ENCODE measurements at places on chromosomes 3 and 15. TPM values are rescaled to one million over a fixed set of nuclear protein-coding genes. Genes with fewer than 3 reads are reported as not detected.

GRCh38 chr3:30131191-30131590, 475.2 kb upstream of the TGFBR2 start:
- no peaks in the 10 kb centered on the region for H3K4me1 ChIP-seq
- no peaks in the 10 kb centered on the region for H3K27me3 ChIP-seq
- no peaks in the 10 kb centered on the region for H3K36me3 ChIP-seq
- H3K27ac ChIP-seq: no peak overlapping the region

GRCh38 chr3:150567328-150567727, 20.7 kb downstream of the EIF2A start:
- no peak overlapping the region for H3K27ac ChIP-seq
- H3K27me3 ChIP-seq: no peaks in the 10 kb centered on the region
- peaks cover 24% of the 10 kb centered on the region for H3K36me3 ChIP-seq
- no peak for DNase-seq

DNA sequence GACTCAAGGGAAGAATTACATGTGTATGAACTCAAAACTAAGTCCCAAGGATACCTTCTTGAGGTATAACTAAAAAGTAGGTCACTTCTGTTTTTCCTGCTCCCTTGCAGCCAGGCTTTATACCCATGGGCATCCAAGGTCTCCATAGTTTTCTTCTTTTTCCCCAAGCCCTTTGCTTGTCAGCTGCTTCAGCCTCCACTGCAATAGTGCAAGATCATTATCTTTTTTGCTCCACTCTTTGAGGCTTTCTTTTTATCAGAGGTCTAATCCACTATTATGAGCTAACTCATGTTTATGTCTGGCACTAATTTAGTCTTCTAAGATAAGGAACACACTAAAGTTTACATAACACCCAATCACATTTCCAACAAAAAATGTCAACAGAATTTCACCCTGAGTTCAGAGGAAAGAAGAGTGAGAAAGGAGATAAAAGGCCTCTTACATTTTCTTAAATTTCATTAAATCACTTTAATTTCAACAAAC, 121.2 kb upstream of the LSAMP start:
- no peak overlapping the region for H3K27ac ChIP-seq
- DNase-seq: no peak
- no peaks in the 10 kb centered on the region for H3K27me3 ChIP-seq
- peaks cover 3% of the 10 kb centered on the region for H3K4me1 ChIP-seq
- H3K36me3 ChIP-seq: no peaks in the 10 kb centered on the region

DNA sequence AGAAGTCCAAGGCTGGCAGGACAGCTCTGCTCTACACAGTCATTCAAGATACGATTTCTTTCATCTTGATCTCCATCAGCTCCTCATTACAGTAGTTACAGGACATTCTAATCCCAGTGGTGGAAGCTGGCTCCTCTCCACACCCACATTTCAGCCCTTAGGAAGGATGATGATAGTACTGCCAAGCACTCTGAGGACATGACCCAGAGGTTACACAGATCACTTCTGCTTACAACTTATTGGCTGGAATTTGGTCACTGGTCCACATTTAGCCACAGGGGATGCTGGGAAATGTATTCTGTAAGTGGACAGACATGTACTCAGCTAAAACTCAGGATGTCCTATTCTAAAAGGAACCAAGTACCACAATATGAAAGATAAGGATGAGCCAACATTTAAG, 77.1 kb downstream of the IQCH start:
- no peaks in the 10 kb centered on the region for H3K27me3 ChIP-seq
- no peaks in the 10 kb centered on the region for H3K4me1 ChIP-seq
- no peak overlapping the region for H3K4me3 ChIP-seq
- DNase-seq: no peak
- H3K36me3 ChIP-seq: no peaks in the 10 kb centered on the region

DNA sequence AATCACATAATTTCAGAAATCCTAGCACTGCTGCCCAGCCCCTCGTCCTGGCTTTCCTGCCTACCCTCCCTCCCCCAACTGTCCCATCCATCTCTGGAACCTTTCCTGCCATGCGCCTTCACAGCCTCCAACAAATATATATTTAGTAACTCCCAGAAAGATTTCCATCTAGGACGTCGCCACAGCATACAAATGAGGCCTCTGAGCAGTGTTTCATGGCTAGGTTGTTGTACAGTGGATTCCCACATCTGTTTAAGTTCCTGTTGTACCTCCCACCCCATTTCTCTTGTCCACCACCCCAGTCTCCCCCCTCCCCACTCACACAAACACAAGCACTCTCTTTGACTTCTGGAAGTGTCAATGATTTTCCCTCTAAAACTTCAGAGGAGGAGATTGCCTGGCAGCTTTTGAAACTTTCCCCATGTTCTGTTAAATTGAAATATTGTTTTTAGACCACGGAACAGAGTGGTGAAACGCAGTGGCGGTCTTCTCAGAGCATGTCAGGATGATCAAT, 280.3 kb upstream of the RORA start:
- no peaks in the 10 kb centered on the region for H3K36me3 ChIP-seq
- H3K27ac ChIP-seq: no peak overlapping the region
- H3K27me3 ChIP-seq: no peaks in the 10 kb centered on the region
- no peak for DNase-seq
- H3K4me3 ChIP-seq: no peak overlapping the region

DNA sequence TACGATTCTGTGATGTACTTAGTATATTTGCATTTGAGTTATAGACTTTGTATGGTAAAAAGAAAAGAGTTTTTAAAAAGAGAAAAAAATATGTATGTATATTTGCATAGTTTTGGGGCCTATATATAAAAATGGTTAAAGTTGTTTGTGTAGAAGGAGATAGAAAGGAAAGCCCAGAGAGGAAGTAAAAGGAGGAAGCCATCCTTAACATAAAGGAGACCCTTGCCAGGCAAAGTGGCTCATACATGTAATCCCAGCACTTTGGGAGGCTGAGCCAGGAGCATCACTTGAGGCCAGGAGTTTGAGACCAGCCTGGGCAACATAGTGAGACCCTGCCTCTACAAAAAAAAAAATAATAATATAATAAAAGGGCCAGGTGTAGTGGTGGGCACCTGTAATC, 8.4 kb downstream of the SNAP23 start:
- no peaks in the 10 kb centered on the region for H3K36me3 ChIP-seq
- no peaks in the 10 kb centered on the region for H3K27me3 ChIP-seq
- no peak for DNase-seq
- no peak overlapping the region for H3K27ac ChIP-seq
- peaks cover 23% of the 10 kb centered on the region for H3K4me1 ChIP-seq
- no peak overlapping the region for H3K4me3 ChIP-seq

GRCh38 chr15:98686983-98687382, 38.6 kb downstream of the IGF1R start:
- DNase-seq: no peak
- H3K27ac ChIP-seq: no peak overlapping the region
- H3K36me3 ChIP-seq: no peaks in the 10 kb centered on the region
- no peak overlapping the region for H3K4me3 ChIP-seq

DNA sequence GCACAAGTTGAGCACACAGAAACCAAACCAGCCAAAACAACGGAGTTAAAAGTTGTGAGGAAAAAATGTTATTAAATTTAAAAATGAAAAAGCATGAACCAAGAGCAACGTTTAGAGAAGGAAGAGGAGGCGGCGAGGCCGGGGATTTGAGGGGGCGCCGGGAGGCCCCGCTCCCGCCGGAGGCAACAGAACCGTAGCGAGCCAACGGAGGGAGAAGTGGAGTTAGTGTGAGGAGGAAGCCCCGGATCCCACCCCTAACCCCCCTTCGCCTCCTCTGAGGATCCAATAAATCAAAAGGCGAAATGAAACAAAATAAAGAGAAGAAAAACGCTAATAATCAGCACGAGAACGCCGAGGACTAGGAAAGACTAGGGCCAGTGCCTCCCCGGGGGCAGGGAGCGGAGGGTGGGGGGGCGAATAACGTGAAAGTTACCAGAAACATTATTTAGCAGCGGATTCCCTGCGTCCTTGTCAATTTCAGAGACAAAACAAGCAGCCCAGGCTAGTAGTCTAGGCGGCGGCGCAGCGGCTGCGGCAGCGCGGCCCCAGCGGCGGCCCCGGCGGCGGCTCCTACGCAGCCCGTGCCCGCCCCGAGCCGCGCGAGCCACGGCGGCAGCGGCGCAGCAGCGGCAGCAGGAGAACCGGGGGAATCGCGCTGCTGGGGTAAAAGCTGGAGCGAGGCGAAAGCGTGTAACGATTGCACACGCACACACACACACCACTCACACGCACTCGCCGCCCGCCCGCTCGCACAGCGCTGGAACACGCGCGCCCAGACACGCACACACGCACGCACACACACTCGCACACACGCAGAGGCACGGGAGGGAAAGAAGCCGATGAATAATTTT, 1.7 kb downstream of the MEIS2 start:
- H3K27me3 ChIP-seq: peaks cover 16% of the 10 kb centered on the region
- DNase-seq: no peak
- H3K27ac ChIP-seq: peak overlapping the region; percentile 83
- peak overlapping the region; percentile 56 for H3K4me3 ChIP-seq
- peaks cover 8% of the 10 kb centered on the region for H3K4me1 ChIP-seq

- no peaks in the 10 kb centered on the region for H3K36me3 ChIP-seq
- H3K27ac ChIP-seq: no peak overlapping the region
- no peak overlapping the region for H3K4me3 ChIP-seq
- H3K4me1 ChIP-seq: peaks cover 24% of the 10 kb centered on the region
- H3K27me3 ChIP-seq: no peaks in the 10 kb centered on the region
Measured at GRCh38 chr3:52302426-52303145, 13.5 kb upstream of the DNAH1 start.

- H3K27me3 ChIP-seq: no peaks in the 10 kb centered on the region
- H3K36me3 ChIP-seq: no peaks in the 10 kb centered on the region
Measured at GRCh38 chr3:171768281-171768900, 41.9 kb downstream of the PLD1 start.

DNA sequence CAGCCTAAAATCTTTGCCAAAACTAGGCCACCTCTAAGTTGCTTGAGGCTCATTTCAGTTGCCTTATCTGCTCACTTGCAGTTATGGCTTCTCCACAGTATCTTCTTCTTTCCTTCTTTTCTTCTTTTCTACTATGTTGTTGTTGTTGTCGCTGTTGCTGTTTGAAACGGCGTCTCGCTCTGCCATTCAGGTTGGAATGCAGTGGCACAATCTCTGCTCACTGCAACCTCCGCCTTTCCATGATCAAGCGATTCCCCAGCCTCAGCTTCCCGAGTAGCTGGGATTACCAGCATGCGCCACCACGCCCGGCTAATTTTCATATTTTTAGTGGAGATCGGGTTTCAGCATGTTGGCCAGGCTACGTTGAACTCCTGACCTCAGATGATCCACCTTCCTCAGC, 210.8 kb upstream of the NR2F2 start:
- DNase-seq: no peak
- no peaks in the 10 kb centered on the region for H3K4me1 ChIP-seq
- H3K36me3 ChIP-seq: no peaks in the 10 kb centered on the region
- no peak overlapping the region for H3K4me3 ChIP-seq
- no peaks in the 10 kb centered on the region for H3K27me3 ChIP-seq

GRCh38 chr3:98823791-98824190, 60.7 kb downstream of the ST3GAL6 start:
- H3K4me3 ChIP-seq: no peak overlapping the region
- H3K4me1 ChIP-seq: peaks cover 7% of the 10 kb centered on the region
- no peak overlapping the region for H3K27ac ChIP-seq
- no peaks in the 10 kb centered on the region for H3K27me3 ChIP-seq

- no peaks in the 10 kb centered on the region for H3K36me3 ChIP-seq
- DNase-seq: no peak
- H3K4me1 ChIP-seq: no peaks in the 10 kb centered on the region
- H3K27ac ChIP-seq: no peak overlapping the region
- no peak overlapping the region for H3K4me3 ChIP-seq
- H3K27me3 ChIP-seq: no peaks in the 10 kb centered on the region
Measured at GRCh38 chr3:166472015-166472414, 634.8 kb upstream of the BCHE start.

DNA sequence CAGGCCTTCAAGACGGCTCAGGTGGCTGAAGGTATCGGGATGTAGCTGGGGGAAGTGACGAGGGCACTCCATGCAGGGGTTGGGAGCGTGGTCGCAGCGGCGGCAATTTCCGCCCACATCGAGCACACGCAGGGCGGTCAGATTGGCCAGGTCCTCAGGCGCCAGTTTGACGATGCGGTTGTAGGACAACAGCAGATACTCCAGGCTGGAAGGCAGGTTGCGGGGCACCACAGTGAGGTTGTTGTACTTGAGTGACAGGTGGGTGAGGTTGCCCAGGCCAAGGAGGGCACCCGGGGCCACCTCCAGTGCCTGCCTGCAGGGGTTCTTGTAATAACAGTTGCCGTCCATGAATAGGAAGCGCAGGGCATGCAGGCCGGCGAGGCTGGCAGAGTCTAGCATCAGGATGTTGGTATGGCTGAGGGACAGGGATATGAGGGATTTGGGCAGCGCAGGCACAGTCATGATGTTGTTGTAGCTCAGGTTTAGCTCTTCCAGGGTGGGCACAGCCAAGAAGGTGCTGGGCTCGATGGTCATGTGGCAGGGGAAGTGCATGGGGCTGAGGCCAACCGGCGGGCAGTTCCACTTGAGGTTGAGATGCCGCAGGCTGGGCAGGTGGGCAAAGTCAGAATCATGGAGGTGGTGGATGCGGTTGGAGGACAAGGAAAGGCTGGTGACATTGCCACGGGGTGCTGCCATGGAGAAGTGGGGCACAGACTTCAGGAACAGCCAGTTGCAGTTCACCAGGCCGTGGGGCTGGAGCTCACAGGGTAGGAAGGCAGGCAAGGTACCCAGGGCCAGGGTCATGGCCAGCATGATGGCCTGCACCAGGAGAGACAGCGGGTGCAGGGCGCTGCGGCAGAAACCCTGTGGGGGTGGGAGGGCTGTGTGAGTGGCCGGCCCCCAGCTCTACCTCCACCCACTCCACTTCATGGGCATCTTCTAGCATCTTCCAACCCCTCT, 1.7 kb downstream of the TLR9 start:
- H3K27me3 ChIP-seq: no peaks in the 10 kb centered on the region
- H3K4me1 ChIP-seq: peaks cover 24% of the 10 kb centered on the region
- peaks cover 5% of the 10 kb centered on the region for H3K36me3 ChIP-seq
- DNase-seq: no peak
- no peak overlapping the region for H3K4me3 ChIP-seq
- H3K27ac ChIP-seq: no peak overlapping the region

DNA sequence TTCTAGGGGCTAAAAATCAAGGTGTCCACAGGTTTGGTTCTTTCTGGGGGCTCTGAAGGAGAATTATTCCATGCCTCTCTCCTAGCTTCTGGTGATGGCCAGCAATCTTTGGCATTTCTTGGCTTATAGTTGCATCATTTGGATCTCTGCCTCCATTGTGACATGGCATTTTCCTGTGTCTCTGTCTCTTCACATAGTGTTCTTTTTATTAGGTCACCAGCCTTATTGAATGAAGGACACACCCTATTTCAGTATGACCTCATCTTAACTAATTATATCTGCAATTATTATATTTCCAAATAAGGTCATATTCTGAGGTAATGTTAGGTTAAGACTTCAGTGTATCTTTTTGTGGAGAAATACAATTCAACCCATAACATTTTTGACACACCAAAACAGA, 3.2 kb upstream of the GBE1 start:
- H3K27me3 ChIP-seq: no peaks in the 10 kb centered on the region
- H3K27ac ChIP-seq: no peak overlapping the region
- DNase-seq: no peak
- H3K36me3 ChIP-seq: no peaks in the 10 kb centered on the region
- no peak overlapping the region for H3K4me3 ChIP-seq
- H3K4me1 ChIP-seq: peaks cover 9% of the 10 kb centered on the region

ADGRG7 gene
- total RNA-seq: not detected

MESP1 gene
- not detected for total RNA-seq

GRAMD1C gene
- total RNA-seq: 8.1 TPM

GHSR gene
- not detected for total RNA-seq

ISL2 gene
- not detected for total RNA-seq

Measured in thyroid gland (tissue), 4 donors.